A549 treated with GW870086 at 1 μM for 4 hours (cell line): ENCODE measurements at places on chromosomes 16 and 17. TPM values are rescaled to one million over a fixed set of nuclear protein-coding genes. Genes with fewer than 3 reads are reported as not detected.

EPX gene
- not detected in 5 replicates for total RNA-seq

SOCS1 gene
- 2.8 to 8.1 TPM (median 4.7 TPM) in 5 replicates for total RNA-seq

CLEC10A gene
- total RNA-seq, result not detected in 5 replicates

PSMC5 gene
- total RNA-seq, result 205 to 229 TPM (median 215 TPM) in 5 replicates

CORO6 gene
- total RNA-seq, result 5.9 to 7.5 TPM (median 6.9 TPM) in 5 replicates

ZSCAN10 gene
- total RNA-seq, result 0.33 TPM in 1 of 5 replicates, not detected in the others

SRCIN1 gene
- total RNA-seq, result 1.4 to 3.1 TPM (median 2.6 TPM) in 5 replicates

ITGA3 gene
- total RNA-seq, result 402 to 477 TPM (median 461 TPM) in 5 replicates

GRIN2A gene
- 0.02 TPM in 3 of 5 replicates, not detected in the others for total RNA-seq

ASB16 gene
- total RNA-seq, result 0.12 TPM in 1 of 5 replicates, not detected in the others

GNGT2 gene
- 0.58 to 1.1 TPM (median 0.87 TPM) in 5 replicates for total RNA-seq

CYGB gene
- total RNA-seq, result 0.56 to 1.6 TPM (median 1.0 TPM) in 5 replicates

RGS11 gene
- total RNA-seq, result 3.9 to 5.5 TPM (median 5.0 TPM) in 5 replicates

ALOXE3 gene
- total RNA-seq, result 6.6 to 10.9 TPM (median 7.4 TPM) in 5 replicates

MC1R gene
- 4.5 to 7.3 TPM (median 6.4 TPM) in 5 replicates for total RNA-seq

KRT13 gene
- total RNA-seq, result 0.24 to 0.87 TPM (median 0.39 TPM) in 5 replicates
